ENCODE measurements at places on chromosomes 1 and 21.

- no peak for DNase-seq
Measured at GRCh38 chr1:7781501-7781900, 2.6 kb upstream of the PER3 start.

DNA sequence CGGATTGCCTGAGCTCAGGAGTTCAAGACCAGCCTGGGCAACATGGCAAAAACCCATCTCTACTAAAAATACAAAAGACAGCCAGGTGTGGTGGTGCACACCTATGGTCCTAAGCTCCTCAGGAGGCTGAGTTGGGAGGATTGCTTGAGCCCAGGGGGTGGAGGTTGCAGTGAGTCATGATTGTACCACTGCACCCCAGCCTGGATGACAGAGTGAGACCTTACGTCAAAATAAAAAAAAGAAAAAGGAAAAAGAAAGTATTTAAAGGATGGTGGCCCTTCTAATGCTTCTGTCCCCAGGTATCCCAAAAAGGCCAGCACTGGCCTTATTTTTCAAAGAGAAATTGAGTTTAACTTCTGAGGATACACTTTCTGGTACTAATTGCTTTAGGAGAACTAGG lies 1.7 kb downstream of the IKBKE start:
- no peak for DNase-seq

DNA sequence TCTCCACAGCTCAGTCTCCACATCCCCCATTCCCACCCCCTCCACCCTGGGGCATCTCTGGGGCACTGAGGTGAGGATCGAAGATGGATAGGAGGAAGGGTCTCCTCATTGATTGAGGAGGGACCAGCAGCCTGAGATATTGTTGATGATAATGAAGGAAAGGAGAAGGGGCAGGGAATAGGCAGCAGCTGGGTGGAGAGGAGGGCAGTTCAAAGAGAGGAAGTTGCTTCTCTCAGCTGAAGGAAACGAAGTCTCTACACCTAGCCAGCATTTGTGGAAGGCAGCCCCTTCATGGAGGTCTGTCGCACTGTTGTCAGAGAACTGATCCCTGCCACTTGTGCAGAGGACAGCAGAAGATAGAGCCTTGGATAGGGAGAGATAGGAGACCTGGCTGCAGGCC lies 5.7 kb downstream of the KNCN start:
- DNase-seq: no peak

- DNase-seq: no peak
Measured at GRCh38 chr1:84689514-84690396, 506 bp downstream of the SSX2IP start.

- no peak for DNase-seq
Measured at GRCh38 chr1:203381151-203381751, 30.3 kb upstream of the FMOD start.

DNA sequence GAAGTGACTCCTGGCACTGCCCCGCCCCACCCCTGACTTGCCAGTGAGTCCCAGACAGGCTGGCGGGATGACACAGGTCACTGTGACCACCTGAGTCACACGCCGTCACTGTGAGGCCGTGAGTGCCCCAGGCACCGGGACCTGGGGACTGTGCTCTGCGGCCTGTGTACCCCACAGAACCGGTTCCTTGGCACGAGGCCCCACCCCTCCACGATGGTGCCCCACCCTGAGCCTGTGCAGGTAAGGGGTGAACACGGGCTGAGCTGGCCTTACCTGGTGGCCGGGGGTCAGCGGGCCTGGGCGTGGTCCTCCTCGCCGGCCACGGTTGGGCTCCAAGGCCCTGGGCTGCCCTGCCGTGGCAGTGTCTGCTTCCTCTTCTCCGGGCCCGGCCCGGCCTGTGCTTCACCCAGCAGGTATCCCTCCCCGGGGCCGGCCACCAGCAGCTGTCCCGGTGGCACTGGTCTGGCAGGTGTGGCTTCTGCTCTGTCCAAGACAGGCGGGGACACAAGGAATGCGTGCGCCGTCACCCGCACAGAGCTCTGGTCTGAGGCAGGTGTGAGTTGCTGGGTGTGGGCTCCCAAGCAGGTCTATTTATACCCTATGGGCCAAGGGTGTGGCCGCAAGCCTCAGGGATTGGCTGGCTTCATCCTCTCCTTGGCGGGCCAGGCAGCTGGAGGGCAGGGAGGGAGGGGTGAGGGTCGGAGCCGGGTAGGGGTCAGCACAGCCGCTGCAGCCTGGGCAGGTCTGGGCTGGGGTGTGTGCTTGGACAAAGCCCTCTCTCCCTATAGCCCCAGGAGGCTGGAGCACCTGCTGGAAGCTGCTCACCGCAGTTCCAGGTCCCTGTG lies at the start of gene RNF223:
Gene RNF223, minus strand, starts transcription at position 564 of the 845 bp plus-strand sequence. CDS start 1,740 bp downstream, outside the sequence.
- no peak for DNase-seq

DNA sequence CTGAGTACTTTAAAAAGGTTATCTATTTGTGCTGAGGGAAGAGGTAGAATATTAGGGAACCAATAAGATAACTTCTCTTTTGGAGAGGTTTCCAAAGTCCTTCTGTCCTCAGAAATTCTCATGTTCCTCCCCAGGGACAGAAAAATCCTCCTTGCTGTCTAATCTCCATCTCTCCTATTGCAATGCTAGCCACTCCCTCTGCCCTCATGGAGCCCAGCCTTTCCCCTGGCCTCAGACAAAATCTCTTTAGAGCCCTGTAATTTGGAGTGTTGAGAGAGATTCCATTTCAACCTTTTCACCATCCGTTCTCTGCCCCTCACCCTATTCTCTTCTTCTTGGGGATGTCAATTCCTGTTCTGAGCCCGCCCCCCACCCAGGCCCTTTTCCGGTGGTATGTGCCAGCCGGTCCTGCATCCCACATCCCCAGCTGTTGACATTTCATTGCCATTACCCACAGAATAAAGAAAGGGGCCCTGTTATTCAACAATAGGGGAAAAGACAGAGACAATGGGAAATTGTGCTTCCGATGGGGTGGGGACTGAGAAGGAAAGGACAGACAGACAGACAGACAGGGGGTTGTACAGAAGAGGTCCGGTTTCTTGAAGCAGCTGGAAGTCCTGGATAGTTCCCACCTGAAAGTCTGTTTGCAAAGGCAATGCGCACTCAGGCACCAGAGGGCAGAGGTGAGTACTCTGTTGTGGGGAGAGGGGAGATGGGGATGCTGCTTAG lies at the start of gene HAPLN2:
Gene HAPLN2, plus strand, starts transcription at position 563 of the 729 bp plus-strand sequence. CDS start 4,076 bp downstream, outside the sequence.
- DNase-seq: peak; percentile 32

GRCh38 chr1:44660176-44660575 lies 14.1 kb downstream of the TMEM53 start:
- no peak for DNase-seq

GRCh38 chr1:21494196-21494595 lies 15.0 kb upstream of the ALPL start:
- DNase-seq: no peak

DNA sequence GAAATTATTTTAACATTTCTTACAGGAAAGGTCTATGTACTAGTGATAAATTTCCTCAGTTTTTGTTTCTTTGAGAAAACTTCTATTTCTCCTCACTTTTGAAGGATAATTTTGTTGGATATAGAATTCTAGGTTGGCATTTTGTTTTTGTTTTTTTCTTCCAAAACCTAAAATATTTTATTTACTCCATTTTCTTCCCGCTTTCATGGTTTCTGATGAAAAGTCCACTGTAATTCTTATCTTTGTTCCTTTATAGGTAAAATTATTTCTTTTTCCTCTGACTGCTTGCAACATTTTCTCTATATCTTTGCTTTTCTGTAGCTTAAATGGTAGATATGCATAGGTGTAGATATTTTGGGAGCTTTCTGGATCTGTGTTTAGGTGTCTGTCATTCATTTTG lies 153.9 kb upstream of the DSCAM start:
- no peak for DNase-seq

DNA sequence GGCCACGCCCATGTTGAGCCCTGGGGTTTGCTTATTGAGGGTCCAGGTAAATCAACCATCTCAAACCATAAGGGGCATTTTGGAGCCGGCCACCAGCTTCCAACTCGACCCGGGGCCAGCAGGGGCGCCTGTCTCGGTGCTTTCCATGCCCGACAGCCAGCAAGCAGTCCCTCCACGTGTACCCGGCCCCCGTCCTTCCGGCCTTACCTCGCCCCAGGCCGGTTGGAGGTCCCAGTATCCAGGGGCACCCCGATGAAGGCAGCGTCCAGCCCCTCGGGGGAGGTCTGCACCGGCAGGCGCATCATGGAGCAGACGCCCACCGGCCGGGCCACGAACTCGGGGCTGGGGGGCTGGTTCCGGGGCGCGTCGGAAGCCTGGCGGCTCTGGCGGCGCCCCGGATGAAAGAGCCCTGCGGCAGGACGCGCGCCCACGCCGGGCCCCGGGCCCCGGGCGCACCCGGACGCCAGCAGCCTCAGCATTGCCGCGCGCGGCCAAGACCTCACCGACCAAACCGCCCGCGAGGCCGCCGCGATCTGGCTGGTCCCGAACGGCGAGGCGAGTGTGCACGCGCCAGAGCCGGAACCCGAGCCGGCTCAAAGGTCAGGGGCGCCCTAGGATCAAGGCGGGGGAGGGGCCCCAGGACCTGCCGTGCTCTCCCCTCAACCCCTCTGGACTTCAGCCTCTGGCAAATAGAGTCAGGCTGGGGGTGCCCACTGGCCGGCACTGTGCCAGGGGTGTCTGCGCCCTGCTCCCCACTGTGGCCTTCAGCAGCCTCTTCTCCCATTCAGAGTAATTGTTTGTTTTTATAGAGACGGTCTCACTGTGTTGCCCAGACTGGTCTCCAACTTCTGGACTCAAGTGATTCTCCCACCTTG lies at the start of gene AGMAT:
Gene AGMAT, minus strand, starts transcription at position 563 of the 875 bp plus-strand sequence. Its CDS starts 84 bp downstream, at position 479.
- DNase-seq: peak; percentile 52

- no peak for DNase-seq
Measured at GRCh38 chr1:204726478-204726877, 40.9 kb upstream of the LRRN2 start.
